Astrocyte (in vitro differentiated cells and primary cell): ENCODE measurements at places on chromosomes 1 and 21. TPM values are rescaled to one million over a fixed set of nuclear protein-coding genes. Genes with fewer than 3 reads are reported as not detected.

OR2T2 gene
- total RNA-seq: not detected in 2 replicates

FNDC10 gene
- total RNA-seq: 7.4 and 8.7 TPM in 2 replicates

DNA sequence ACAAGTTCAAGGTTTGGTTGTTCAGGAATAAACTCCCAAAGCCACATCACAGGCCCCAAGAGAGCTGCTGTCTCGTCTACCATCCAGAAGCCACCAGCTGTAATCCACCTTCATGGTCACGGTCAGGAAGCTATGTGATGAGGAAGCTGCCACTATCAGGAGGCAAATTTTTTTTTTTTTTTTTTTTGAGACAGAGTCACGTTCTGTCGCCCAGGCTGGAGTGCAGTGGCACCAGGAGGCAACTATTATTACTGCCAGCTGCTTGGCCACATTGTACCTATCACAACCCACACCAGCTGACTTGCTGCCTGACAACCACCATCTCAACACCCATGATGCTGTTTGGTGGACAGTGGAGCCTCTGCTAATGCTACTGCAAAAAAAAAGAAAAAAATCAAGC lies 124.1 kb downstream of the OMA1 start:
- H3K4me1 ChIP-seq: no peaks in the 10 kb centered on the region
- H3K36me3 ChIP-seq: no peaks in the 10 kb centered on the region
- no peak overlapping the region for H3K4me3 ChIP-seq
- no peaks in the 10 kb centered on the region for H3K27me3 ChIP-seq

DNA sequence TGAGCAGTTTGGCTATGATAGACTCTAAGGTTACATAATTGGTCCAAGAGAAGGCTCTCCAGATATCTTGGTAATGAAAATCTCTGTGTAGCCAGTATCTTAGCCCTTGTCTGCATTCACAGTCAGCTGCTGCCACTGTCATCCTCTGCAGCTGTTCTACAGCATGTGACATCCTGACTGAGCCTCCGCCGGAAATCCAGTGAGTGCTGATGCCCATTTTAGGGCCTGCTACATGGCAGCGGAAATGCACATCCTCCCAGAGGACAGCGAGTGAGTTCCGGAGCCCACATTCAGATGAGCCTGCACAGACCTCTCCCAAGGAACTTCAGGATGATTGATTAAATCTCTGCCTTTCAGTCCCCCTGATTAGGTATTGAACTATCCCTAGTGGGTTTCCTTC lies 237.1 kb downstream of the HHIPL2 start:
- no peaks in the 10 kb centered on the region for H3K4me1 ChIP-seq
- DNase-seq: no peak
- H3K4me3 ChIP-seq: no peak overlapping the region
- no peaks in the 10 kb centered on the region for H3K36me3 ChIP-seq
- H3K27ac ChIP-seq: no peak overlapping the region

DNA sequence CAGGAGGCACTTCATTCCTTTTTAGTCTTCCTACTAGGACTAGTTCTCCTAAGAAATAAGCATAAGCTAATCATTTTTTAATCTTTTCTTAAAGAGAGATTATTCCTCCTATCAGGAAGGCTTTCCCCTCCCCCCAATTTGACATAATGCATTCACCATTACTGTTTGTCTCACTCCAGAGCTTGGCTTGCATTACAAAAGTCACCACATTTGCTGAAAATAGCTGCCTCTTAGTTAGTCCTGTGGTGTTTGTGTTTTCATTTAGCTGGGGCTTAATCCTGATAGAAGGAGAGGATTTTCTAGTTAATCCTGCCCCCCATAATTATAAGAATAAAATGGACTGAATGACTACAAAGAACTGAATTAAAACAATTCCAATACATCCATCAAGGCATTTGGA lies 307.1 kb upstream of the RRP15 start:
- H3K27ac ChIP-seq: no peak overlapping the region
- no peak overlapping the region for H3K4me3 ChIP-seq
- no peak for DNase-seq

- DNase-seq: no peak
- no peaks in the 10 kb centered on the region for H3K36me3 ChIP-seq
- no peaks in the 10 kb centered on the region for H3K4me1 ChIP-seq
Measured at GRCh38 chr1:40794048-40794447, 10.5 kb downstream of the KCNQ4 start.

GRCh38 chr1:222033450-222033849 lies 291.6 kb upstream of the DUSP10 start:
- H3K36me3 ChIP-seq: no peaks in the 10 kb centered on the region
- H3K27me3 ChIP-seq: no peaks in the 10 kb centered on the region
- no peak for DNase-seq

DNA sequence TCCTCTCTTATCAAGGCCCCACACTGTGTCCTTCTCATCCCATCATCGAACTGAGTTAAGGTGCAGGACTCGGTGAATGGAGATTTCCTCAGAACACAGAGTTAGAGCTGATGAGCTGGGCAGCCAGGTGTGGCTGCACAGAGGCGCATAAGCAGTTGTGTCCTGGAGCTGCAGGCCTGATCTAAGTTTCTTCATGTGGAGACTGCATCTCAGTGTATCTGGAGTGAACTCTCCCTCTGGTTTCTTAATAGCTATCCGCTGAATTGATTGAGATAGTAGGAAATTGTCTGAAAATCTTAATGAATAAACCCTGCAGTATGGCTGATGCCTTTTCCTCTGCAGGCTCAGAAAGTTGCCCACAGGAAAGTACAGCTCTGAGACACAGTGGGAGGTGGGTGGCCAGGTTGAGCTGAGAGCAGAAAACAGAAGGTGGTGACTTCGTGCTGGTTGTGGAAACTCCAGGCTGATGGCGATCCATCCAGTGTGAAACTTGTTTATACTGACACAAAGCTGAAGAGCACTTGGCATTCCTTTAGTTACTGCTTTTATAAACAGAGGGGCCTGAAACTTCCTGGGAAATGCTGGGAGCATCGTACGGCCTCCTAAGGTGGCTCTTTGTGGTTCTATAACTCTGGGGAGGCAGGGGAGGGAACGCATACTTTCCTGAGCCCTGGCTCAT lies 67.4 kb upstream of the F3 start:
- peaks cover 32% of the 10 kb centered on the region for H3K4me1 ChIP-seq
- H3K27ac ChIP-seq: no peak overlapping the region
- peak; percentile 65 for DNase-seq
- no peak overlapping the region for H3K4me3 ChIP-seq
- no peaks in the 10 kb centered on the region for H3K36me3 ChIP-seq

DNA sequence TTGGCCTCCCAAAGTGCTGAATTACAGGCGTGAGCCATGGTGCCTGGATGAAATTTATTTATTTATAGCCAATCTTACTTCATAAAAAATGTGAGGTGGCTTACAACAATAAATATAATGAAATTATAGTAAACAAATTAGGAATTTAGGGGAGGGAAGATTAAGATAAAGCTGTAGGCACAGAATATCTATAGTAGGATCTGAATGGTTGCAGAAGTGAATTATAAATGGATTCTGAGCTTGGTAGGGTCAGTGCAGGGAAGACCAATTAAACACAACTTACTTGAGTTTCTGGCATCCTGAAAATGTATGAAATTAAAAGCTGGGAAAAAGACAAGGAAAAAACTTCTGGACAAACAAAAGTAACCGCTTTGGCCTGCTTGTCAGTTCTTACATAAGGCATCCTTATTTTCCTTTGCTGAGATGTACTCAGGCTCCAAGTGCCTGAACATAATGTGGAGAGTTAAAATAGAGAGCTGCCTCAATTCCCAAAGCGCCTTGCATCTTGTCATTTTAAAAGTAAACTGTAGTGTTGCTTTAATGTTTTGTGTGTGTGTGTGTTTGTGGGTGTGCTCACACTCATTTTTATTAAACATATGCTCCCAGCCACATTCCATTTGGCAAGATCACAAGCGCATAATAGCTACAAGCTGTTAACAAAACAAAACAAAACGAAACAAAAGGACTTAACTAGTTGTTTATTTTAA lies 247.3 kb downstream of the S1PR1 start:
- H3K4me1 ChIP-seq: no peaks in the 10 kb centered on the region
- H3K27me3 ChIP-seq: no peaks in the 10 kb centered on the region
- DNase-seq: no peak
- no peak overlapping the region for H3K27ac ChIP-seq
- no peak overlapping the region for H3K4me3 ChIP-seq

- H3K4me1 ChIP-seq: no peaks in the 10 kb centered on the region
- H3K36me3 ChIP-seq: no peaks in the 10 kb centered on the region
- no peak overlapping the region for H3K27ac ChIP-seq
- no peak for DNase-seq
Measured at GRCh38 chr1:176837708-176838107, 326.8 kb downstream of the ASTN1 start.

- H3K4me1 ChIP-seq: no peaks in the 10 kb centered on the region
- H3K27ac ChIP-seq: no peak overlapping the region
- H3K27me3 ChIP-seq: no peaks in the 10 kb centered on the region
- H3K36me3 ChIP-seq: no peaks in the 10 kb centered on the region
Measured at GRCh38 chr21:31753949-31754707, 22.2 kb upstream of the SCAF4 start.
